ENCODE measurements at places on chromosomes 5 and 9.

DNA sequence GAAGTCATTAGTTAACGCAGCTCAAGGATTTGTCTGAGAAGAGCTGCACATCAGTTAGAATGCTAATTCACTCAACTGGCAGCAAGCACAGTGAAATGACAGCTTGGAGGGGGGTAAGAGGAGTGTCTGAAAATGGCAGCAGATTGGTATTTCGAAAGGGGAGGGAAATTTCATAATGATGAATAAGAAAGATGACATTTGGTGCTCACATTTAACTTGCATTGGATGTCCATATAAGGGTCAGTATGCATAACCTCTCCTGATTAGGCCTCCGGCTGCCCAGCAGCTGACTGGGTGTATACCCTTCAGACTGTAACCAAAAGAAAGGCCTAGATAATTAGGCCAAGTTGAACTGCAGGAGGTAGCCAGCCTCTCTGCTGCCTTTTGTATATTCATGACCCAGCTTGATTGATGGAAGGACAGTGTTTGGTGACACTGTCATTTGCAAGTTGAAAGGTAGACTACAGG lies 131.0 kb downstream of the PBX3 start:
- DNase-seq = no peak

DNA sequence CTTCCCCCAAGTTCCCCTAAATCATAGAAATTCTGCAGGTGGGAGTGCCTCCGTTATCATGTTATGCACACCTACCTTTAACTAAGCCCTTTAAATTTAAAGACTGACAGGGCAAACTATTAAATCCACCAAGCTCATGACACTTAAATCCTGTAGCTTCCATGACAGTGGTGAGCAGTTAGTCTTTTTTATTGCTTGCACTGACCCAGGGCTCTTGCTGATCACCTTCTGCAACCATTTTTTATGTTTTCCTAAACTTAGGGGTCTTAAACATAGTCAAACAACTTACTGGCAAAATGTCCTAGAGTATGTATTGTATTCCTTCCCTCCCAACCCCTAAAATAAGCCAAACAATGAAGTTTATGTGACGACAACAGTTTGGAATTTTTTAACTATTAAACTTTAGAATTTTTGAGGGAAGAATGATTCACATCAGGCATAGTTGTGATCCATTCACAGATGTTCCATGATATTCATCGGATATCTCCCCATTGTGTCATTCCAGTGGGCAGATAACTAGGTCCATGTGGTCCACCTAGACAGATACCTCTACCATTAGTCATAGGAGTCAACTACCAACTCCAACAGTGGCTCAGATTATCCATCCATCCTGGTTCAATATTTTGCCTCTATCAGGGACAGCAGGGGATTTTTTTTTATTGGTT lies 283.1 kb downstream of the ADAMTS6 start:
- DNase-seq = peak; percentile 73

DNA sequence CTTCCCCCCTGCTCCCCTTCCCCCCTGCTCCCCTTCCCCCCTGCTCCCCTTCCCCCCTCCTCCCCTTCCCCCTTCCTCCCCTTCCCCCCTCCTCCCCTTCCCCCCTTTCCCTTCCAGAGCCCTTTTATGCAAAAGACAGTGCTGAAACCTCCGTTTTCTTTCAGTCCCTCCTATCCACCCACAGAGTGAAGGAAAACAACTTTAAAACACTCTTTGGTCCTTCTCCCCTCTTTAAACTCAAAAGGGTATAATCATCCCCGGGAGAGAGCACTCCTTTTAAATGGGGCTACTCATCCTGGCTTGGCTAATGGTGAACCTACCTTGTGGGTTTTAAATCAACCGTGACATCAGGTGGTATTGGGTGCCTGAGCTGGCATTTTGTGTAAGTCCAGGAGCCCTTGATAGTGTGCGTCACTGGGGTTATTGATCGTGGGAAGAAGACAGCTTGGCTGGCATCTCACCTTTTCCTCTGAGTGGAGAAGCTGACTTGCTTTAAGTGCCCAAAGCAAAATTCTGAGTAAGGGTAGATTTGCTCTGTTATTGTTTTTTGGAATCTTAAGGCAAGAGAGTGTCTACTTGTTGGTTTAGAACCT lies 2.7 kb downstream of the LARP1 start:
- no peak for DNase-seq

DNA sequence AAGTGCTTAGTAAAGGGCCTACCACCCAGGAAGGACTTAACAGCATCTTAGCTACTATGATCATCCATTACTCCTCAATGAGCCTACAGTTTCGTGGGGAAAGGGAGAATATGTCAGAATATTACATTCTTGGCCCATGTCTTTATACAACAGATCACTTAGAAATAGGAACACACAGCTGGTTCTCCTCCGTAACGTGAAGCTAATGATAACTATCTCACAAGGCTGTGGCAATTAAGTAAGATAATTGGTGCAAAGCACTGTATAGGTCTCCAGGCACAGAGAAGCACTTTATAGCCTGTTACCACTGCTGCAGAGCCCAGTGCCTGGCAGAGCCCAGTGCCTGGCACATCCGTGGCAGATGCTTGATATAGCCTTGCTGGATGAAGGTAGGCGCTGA lies 347.6 kb downstream of the SLIT3 start:
- DNase-seq = no peak

DNA sequence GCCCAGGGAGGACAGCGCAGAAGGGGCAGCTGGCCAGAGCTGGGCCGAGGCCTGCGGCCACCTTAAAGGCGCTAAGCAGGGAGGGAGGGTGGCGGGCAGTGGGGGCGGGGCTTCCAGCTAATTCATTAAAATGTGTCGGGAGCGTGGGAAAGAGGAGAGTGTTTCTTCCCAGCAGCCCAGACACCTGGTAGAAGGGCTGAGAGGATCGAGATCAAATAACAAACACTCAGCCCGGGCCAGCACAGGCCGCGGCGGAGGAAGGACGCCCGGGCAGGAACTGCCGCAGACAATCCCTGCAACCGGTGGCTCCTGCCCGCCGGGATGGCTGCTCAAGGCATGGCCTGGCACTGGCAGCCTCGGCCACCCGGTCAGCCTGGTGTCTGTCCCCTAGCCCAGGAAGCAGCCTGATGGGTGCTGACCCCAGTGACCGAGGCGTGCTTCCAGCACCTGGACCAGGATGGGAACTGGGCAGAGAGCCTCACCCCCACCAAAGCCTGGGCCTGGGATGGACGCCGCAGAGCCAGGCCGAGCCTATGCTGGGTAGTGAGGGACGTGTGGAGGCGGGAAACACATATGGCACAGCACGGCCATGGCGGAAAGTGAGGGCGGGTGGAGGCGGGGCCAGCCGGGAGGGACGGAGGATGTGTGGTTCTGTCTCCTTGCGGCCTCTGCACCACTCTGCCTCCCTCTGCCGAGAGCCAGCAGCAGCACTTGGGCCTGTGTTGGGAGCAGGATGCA lies 3.2 kb upstream of the NRARP start:
- peak; percentile 79 for DNase-seq

DNA sequence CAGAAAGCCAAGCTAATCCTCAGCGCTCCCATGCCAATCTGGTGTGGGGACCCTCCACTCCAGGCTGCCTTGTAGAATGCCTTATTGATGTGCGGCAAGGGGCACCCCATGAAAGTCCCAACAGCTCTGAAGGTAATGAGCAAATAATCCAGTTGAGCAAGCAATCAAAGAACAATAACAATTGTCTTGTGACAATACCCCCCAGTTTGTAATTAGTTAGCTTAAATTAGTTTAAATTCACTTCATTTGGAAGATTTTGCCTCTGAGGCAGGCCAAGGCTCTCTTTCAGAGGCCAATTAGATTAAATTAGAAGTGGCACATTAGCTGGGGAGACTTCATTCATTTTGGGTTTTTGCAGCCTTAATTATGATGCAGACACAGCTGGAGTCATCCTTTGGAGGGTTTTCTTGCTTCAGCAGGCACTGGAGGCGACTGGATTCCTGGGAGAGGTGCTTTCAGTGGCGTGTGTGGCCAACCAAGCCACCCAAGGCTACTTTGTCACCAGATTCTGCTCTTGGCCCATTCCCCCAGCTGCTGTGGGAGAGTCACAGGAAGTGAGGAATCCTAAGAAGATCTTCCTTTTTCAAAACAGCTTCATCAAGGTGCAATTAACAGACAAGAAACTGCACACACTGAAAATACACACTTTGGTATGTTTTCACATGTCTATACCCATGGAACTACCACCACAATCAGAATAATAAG lies 17.9 kb upstream of the FBP1 start:
- no peak for DNase-seq

DNA sequence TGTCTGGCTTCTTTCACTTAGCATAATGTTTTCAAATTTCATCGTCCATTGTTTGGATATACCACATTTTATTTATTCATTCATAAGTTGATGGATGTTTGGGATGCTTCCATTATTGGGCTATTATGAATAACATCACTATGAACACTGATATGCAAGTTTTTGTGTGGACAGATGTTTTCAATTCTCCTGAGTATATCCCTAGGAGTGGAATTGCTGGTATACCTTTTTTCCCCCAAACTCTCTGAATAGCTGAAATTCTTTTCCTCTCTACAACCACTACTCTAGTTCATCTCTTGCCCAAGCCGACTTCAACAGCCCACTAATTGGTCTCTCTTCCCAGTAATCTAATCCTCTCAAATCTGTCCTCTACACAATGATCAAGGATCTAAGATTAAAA lies 4.7 kb upstream of the ZFR start:
- no peak for DNase-seq

- DNase-seq = no peak
Measured at GRCh38 chr9:108105885-108106284, 616.3 kb upstream of the KLF4 start.

DNA sequence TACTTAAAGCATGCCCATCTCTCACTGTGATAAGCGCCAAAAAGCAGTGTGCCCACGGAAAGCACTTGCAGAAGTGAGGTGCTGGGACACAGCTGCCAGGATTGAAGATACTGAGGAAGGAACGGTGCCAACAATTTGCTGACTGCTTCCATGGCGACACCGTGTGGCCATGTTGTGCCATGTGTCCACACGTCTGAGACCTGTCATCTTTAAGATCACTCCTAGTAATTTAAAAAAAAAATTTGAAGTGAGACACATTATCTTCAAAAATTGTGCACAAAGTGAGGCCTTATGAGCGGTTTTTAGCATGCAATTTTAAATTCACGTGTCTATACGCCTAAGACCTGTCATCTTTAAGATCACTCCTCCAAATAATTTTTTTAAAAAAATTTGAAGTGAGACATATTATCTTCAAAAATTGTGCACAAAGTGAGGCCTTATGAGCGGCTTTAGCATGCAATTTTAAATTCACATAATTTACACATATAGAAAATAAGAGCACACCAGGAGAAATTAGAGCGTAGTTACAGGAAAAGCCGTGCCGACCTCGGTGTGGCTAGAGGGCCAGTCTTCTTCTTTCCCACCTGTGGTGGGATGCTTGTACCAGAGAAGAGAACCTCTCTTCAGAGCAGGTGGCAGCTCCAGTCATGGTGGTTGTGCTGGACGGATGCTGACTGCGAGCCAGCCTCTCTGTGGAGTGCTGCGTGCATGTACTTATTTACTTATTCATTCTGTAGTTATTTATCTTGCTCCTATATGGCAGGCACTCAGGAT lies 21.4 kb upstream of the FLT4 start:
- DNase-seq = peak; percentile 32

DNA sequence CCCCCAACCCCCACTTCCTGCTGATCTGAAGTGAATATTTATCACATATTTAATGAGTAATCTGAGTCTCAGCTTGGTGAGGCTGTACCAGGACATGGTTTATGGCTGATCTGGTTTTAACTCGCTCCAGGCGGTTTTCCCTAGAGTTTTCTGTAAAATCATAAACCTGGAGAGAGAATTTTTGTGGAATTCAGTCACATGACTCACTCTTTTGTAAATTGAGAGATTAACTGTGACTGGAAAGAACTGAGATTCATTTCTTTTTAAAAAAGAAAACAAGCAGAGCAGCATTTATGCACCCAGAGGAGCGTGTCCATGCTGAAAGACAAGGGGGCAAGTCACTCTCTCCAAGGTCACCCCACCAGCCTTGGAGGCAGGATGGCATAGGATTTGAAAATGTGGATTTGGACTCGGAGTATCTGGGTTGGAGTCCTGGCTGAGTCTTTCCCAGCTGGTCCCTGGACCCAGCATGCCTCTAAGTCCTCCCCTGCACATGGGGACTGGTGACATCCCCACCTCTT lies 81.8 kb downstream of the ZNF618 start:
- peak; percentile 69 for DNase-seq

DNA sequence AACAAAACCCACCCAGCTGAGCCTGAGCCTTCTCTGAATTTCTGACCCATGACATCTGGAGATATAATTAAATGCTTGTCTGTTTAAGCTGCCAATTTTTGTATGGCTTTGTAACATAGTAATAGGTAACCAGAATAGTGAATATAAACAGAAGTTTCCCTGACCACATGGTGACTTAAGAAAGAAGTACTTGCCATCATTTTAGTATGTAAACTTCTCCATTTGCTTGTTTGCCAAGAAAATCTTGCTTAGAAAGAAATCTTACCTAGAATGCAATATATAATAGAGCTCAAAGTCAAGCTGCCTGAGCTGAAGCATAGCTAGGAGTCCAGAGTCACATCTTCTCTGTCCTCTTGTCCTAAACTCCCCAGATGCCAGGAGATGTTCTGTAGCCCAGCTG lies 117.0 kb downstream of the PCSK1 start:
- DNase-seq = no peak

- DNase-seq = no peak
Measured at GRCh38 chr9:5813824-5814223, 19.1 kb downstream of the ERMP1 start.

DNA sequence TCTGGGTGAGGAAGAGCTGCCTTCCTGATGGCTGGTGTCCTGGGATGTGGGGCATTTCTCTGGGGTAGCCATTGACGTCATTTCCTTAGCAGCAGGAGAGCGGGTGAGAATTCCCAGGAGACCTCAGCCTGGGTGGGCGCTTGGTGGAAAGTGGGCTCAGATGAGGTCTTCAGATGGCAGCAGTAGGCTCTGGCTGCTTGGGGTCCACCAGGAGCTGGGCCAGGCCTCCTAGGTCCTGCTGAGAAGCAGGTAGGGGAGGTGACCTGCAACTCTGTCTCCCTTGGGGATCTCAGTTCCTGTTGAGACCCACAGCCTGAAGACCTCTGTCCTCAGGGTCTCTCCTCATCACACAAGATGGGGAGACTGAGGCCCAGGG lies 31.5 kb downstream of the FAM163B start:
- DNase-seq = no peak

GRCh38 chr9:2723376-2724065 lies 6.2 kb downstream of the KCNV2 start:
- no peak for DNase-seq

- DNase-seq = peak; percentile 21
Measured at GRCh38 chr5:120599576-120599975, 135.5 kb downstream of the PRR16 start.

GRCh38 chr5:134561871-134562296 lies 36.4 kb downstream of the JADE2 start:
- peak; percentile 46 for DNase-seq

DNA sequence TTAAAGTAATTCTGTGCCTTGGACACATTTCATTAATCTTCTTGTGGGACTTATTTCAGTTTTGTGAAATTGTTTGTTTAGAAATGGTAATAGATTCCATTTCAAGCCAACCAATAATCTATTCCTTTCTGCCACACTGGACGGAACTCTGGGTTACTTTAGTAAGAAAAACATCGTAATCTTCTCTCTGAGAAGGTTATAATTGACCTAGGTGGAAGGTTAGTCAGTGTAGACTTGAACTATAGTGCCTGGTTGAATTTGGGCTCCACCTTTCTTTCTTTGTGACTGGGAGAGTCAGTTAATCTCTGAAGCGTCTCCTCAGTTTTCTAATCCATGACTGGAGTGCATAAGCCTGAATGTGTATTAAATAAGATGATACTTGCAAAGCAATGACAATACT lies 89.7 kb upstream of the PRLR start:
- DNase-seq = no peak

- no peak for DNase-seq
Measured at GRCh38 chr5:73989956-73990355, 364.0 kb downstream of the ARHGEF28 start.

Measured in AG08396 (cell line).